ENCODE measurements at places on chromosomes 5 and 9.

- DNase-seq: no peak
These were observed 171.3 kb downstream of the SLC28A3 start for GRCh38 chr9:84169240-84169639.

DNA sequence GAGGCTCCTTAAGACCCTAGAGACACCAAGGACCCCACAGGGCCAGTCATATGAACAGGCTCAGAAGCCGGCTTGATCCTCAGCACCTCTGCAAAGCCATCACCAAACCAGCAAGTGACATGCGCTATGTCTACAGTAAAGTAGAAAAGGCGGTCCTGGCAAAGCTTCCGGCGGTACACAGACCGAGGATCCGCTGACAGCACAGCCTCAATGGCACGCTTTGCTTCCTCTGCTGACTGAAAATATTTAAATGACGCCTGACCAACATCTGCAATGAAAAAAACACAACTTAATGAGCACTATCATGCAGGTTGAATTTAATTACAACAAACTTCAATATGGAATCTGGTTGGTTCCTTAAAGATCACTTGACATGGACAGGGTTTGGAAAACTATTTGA, 17.6 kb downstream of the TRMO start:
- no peak for DNase-seq

GRCh38 chr9:99057665-99058625, 47.0 kb upstream of the TGFBR1 start:
- peak; percentile 71 for DNase-seq

GRCh38 chr5:23026252-23027170, 173.4 kb upstream of the CDH12 start:
- no peak for DNase-seq

DNA sequence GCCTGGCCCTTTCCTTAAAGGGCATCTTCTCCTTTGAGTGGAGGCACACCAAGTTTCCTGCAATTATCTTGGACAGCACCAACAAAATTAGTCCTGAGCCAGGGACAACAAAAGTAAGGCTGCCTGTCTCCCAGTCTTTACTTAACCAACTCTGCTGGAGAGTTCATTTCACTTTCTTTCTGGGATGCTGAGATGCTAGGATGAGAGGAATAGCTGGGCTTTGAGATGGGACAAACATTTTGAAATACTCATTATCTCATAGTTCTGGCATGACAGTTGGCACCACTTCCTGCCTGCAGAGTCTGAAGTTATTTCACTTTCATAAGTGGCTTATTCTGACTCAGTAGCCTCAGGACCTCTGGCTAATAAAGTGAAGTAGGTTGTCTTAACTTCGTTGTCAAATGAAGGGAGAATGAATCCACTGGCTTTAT, 157.0 kb downstream of the C9orf152 start:
- no peak for DNase-seq

DNA sequence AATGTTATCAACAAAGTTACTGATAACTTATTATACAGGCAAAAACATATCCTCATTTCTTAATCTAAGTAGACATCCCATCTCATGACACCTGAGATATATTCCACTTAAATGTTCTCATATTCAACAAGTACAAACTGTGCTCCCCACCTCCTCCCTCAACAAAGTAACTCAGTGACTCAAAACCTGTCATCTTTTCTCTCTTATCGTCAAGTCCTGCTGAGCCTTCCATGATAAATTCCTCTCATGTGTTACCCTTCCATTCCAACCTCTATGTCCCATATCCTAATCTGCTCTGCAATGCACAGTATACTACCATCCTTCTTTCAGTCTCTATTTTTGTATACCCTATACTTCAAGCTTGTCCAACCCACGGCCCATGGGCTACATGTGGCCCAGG, 13.6 kb downstream of the RNF145 start:
- no peak for DNase-seq

- DNase-seq: no peak
These were observed 50.0 kb upstream of the PPARGC1B start for GRCh38 chr5:149679876-149680809.

GRCh38 chr5:172045315-172045632, 38.8 kb upstream of the FBXW11 start:
- DNase-seq: no peak

GRCh38 chr5:136090319-136090718, 42.3 kb upstream of the SMAD5 start:
- DNase-seq: no peak

DNA sequence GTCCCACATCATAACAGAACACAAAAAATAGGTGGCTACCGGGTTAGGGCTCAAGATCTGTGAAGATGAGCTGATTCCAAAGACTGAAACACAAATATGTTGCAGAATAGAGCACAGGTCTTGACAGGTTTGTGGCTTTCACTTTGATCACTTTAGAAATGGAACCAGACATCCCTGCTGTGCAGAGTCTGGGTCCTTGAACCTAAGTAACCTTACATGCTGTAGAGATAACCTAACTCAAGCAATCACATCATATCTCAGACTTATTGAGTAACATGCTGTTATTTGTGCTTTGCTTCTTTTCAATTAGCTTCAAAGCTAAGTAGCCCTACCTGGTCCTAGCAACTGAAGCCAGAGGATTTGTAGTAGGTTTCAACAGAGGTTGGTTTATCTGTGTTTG, 24.3 kb downstream of the FBXW2 start:
- no peak for DNase-seq

DNA sequence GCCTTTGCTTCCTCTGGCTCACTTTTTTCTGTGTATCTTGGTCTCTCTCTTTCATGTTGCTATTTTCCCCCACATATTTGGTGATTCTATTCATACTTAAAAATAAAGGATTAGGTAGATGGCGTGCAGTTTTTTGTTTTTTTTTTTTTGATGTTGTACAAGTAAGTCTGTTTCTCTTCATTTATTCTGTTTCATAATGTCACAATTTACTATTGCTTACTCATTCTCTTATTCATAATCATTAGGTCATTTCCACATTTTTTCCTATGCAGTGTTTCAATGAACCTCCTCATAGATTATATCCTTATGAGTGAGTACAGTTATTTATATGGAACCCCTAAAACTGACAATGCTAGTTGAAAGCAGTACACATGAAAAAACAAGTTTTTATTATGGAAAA, 136.3 kb downstream of the APBA1 start:
- DNase-seq: no peak

GRCh38 chr5:168092209-168093185, 198.9 kb upstream of the WWC1 start:
- no peak for DNase-seq

All from brain pericyte (primary cell).